NCI-H187 (cell line): ENCODE measurements at places on chromosomes 2 and 18.

- DNase-seq: no peak
Observed at GRCh38 chr2:127614731-127615130, 31.2 kb upstream of the GPR17 start.

GRCh38 chr2:26633993-26634595 is 7.1 kb downstream of the CIB4 start:
- no peak for DNase-seq

GRCh38 chr18:76821356-76821874 is 942 bp upstream of the ZNF236 start:
- DNase-seq: no peak

- DNase-seq: no peak
Observed at GRCh38 chr2:229363185-229363814, 92.2 kb upstream of the PID1 start.

DNA sequence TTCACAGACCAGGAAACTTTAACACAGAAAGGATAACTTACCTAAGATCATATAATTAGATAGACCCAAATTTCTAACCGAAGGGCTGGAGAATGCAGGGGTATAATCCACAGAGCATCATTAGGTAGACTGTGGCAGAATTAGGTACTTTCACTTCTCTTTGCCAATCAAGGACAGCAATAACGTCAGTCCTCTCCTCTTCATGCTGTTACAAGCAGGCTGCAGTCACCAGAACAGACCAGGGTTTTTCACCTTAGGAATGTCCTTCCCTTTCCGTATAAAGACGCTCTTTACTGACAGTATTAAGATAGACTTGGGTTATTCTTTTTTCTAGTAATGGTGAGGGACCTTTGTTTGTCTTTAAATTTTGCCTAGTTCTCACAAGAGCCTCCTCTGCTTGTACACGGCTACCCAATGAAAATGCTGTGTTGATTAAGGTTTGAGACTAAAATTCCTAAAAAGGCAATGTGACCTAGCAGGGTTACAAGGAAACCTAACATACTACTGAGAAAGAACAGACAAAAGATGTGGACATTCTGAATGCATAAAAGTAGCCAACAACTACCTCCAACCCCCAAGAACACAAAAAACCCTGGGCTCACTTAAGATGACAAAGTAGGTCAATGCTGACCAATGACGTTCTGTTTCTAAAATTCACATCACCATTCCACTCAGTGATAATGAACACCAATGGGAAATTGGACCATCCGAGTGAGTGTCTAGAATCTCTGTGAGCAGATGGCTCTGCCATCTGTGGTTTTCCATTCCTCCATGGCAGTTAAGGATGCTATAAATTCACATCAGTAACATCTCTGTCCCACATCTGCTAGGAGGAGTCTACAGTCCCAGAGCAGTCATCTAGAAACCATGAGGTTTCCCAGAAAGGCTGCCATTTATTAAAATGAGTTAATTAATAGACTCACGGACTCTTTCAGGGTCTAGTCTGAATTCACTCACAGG is 2.1 kb downstream of the PDIA6 start:
- no peak for DNase-seq

- no peak for DNase-seq
Observed at GRCh38 chr2:181787310-181788048, 104.1 kb upstream of the ITPRID2 start.

DNA sequence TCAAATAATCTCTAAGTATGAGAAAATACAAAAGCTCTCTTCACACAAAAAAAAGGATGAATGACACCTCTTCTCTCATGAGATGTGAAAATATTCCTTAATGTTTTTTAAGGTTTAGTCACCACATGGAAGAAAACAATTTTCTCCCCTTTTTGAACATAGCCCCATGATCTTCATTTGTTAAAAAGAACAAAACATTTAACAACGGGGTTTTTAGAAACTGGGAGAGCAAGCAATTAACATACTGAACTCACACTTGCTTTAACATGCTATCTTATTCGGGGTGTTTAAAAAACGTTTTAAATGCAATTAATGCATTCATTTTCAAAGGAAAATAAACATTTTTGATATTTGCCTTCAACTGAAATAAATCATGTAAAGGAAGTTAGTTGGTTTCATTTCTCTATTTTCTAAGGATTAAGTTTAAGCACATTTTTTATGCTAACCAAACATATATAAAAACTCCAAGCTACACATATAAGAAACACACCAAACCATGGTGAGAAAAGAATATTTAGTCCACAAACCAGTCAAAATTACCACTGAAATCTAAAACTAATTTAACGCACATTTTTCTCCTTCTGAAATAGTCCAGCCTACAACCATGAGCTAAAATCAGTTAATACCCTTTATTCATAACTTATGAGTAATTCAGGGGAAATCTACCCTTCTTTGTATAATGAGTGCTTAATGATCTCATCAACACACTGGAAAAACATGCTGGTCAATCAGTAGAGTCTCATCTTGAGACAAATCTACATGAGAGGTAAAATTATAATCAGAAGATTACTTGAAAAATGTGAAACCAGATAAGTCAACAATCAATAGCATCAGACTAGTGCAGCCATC is 8.2 kb downstream of the FBXO11 start:
- no peak for DNase-seq

- no peak for DNase-seq
Observed at GRCh38 chr2:183490914-183491313, 366.7 kb downstream of the NUP35 start.

DNA sequence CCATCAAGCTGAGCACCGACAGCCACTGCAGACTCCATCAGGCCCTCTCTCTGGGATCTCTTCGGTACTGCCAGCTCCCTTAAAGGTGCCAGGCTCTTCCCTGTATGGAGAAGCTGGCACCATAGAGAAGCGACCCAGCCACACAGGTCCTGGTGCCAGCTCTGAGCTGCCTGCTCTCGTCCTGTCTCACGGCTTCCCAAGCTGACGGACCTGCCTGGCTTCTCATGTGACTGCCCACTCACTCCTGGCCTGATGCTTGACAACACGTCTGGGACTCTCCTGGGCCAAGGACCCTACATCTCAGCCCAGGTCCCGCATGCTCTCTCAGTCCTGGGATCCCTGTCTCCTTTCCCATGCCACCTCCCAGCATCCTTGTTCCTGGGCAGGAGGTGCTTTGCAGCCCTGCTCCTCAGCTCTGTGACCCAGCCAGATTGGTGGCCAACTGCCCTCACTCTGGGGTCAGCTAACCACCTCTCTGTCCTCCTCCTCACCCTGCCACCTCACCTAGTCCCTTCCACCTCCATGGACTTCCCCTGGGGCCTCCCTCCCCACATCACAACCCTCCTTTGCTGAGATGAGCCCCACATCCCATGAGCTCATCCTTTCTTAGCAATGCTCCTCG is 12.5 kb upstream of the ATOH8 start:
- DNase-seq: no peak

DNA sequence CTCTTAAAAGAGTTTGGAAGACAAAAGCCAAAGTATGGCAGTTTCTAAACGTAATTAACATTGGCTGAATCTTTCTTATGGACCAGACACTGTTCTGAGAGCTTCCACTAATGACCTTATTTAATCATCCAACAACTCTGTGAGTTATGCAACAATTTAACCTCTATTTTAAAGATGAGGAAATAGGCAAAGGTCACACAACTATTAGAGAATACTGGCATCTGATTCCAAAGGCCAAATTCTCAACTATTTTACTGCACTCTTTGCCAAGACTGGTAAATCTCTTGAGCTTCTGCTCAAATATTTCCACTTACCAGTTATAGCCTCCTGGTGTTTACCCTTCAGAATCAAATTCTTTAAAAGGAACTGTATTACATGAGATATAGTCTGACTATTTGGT is 42.1 kb upstream of the ERMN start:
- no peak for DNase-seq

DNA sequence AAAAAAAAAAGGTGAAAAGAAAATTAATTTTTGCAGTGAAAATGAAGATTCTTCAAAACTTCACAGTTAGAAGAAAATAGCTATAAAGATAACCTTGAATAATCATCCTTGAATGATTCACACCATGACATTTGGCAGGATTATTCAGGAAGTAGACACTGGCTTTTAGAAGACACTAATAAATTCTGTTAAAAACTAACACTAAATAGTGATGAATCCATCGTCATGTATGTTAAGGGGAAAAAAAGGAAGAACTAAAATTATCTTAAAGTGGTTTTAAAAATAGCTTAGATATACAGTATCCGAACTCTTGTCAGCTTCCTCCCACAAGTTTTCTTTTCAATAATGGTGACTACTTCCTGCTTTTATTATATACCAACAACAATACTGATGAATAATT is 10.2 kb downstream of the USP37 start:
- no peak for DNase-seq

DNA sequence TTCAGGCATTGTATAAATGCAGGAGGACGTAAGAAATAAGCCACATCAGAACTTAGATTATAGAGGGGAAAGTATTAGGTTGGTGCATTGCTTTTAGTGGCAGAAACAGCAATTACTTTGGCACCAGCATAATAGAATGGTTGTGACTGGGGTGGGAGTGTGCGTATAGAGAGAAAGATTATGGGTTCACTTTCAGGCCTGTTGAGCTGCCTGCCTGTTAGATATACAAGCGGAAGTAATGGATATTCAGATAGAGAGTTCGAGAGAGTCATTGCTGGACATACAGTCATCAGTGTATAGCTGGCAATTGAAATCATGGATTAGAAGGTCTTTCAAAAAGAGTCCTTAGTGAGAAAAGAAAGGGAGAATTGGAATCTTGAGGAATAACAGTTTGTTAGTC is 139.2 kb upstream of the MYO3B start:
- DNase-seq: no peak

GRCh38 chr2:15300624-15301573 is 260.2 kb downstream of the NBAS start:
- DNase-seq: no peak

- DNase-seq: no peak
Observed at GRCh38 chr2:129880309-129880708, 99.2 kb upstream of the RAB6C start.

- no peak for DNase-seq
Observed at GRCh38 chr2:50850290-50850969, 181.5 kb downstream of the NRXN1 start.

- DNase-seq: no peak
Observed at GRCh38 chr18:72700961-72701710, 157.0 kb upstream of the CBLN2 start.

DNA sequence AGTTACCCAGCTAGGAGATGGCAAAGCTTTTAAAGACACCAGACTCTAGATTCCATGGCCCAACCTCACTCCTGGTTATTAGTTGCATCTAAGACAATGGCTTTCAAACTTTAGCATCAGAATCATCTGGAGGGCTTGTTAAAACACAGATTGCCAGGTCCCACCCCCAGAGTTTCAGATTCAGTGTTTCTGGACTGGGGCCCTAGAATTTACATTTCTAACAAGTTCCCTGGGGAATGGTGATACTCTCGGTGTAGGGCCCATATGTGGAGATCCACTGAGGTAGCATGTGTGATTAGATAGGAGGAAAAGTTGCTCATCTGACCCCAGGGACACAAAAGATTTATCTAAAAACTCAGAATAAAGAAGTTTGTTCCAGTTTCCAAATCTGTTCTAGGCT is 14.5 kb upstream of the TTR start:
- no peak for DNase-seq

GRCh38 chr18:39834636-39835035 is 2120.4 kb upstream of the PIK3C3 start:
- DNase-seq: no peak

- no peak for DNase-seq
Observed at GRCh38 chr18:295756-296490, 28.1 kb upstream of the THOC1 start.

DNA sequence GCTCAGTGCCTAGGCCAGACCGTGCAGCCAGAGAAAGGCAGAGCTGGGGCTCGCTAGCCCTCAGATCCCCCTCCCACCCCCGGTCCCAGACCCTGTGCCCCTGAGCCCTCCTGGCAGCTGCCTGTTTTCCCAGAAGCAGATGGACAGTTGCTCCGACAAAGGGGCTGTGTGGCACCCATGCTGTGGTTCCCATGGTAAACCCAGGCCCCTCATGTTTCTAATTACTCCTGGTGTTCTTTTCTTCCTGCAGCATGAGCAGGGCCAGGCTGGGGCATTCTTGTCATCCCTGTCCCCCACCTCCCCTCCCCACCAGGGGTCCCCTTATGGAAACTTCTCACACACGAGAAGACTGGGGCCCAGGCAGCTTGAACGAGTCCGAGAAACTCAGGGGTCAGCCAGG is 269.6 kb downstream of the HAUS1 start:
- no peak for DNase-seq
